ENCODE measurements at places on chromosomes 2 and 18.
A peak's percentile ranks its signal among the peaks of the same experiment; 100 is the strongest.

GRCh38 chr18:11035814-11036495, 113.4 kb downstream of the PIEZO2 start:
- no peak for DNase-seq

- no peak for DNase-seq
Observed at GRCh38 chr2:20143263-20143662, 81.7 kb downstream of the SDC1 start.

DNA sequence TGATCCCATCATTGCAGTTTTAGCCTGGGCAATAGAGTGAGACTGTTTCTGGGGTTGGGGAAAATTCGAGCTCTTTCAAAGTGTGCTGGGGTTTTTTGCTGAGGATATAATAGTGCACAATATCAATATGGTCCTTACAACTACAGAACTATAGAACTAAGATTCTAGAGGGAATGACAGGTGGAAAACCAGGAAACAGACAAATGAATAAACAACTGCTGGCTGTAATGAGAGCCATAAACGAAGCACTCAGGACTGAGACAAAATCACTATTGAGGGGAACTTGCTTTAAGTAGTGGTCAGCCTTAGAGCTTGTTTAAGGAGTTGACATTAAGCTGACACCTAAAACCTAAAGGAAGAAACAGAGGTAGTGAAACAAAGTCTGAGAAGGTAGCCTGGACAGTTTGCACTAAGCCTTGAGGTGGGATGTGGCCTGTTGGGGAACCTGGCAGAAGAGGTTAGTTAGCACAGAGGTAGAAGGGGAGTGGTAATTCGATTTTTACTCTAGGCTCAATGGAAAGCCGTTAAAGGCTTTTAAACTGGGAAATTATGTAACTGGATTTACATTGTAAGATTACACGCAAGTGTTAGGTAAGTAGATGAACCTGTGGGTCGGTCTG, 33.8 kb downstream of the LCLAT1 start:
- DNase-seq: no peak

DNA sequence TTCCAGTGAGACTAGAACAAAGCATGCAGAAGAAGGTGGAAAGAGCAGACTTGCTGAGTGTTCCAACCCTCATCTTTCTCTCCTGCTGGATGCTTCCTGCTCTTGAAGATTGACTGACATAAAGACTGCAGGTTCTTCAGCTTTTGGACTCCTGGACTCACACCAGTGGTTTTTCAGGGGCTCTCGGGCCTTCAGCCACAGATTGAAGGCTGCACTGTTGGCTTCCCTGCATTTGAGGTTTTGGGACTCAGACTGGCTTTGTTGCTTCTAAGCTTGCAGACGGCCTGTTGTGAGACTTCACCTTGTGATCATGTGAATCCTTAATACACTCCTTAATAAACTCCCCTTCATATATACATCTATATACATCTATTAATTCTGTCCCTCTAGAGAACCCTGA, 20.4 kb downstream of the VRK2 start:
- no peak for DNase-seq

GRCh38 chr18:35880788-35881455, 91.6 kb upstream of the RMP24 start:
- no peak for DNase-seq

DNA sequence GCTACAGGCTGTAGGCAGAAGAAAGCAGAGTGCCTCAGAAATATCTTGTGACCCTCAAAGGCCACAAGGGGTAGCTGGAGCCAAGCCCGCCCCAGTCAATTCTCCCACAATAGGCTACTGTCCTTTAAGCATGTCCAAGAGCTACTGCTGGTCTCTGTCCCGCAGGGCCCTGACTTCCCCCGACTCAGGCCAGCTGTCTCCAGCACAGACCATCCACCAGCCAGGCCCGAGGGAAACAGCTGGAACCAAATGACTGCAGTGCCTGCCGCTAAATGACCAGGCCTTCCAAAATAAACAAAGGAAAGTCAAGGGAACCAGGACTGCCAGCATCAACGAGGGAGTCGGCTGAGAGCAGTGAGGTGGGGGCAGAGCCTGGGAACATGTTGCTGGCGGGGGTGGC, 36.7 kb downstream of the MCFD2 start:
- no peak for DNase-seq

- DNase-seq: no peak
Observed at GRCh38 chr2:33577084-33577483, 22.0 kb downstream of the FAM98A start.

GRCh38 chr2:22880161-22880560, 504.8 kb upstream of the KLHL29 start:
- DNase-seq: no peak

- no peak for DNase-seq
Observed at GRCh38 chr18:68623342-68623741, 91.6 kb downstream of the TMX3 start.

GRCh38 chr18:49668574-49669275, 106.9 kb downstream of the LIPG start:
- DNase-seq: no peak

- DNase-seq: peak; percentile 6
Observed at GRCh38 chr2:176653479-176654443, 384.5 kb downstream of the MTX2 start.

- DNase-seq: no peak
Observed at GRCh38 chr2:42345986-42346385, 15.0 kb downstream of the COX7A2L start.

GRCh38 chr18:76273036-76273545, 222.0 kb downstream of the ZNF516 start:
- no peak for DNase-seq

DNA sequence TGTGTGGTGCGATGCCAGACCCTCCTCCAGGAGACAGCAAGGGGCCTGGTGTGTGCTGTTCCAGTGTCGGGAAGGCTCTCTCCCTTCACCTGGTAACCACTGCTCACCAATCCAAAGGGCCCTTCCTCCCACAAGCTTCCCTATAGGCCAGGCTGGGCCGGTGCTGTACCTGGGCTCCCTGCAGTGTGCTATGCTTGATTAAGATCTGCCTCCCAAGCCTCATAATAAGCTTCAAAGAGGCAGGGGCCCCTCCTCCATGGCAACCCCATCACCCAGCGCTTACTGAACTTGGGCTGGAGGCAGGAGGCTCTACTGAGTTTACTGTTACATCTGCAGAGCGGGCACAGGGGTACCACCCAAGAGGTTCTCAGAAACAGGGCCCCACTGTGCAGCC, 4.5 kb upstream of the MAL start:
- no peak for DNase-seq

DNA sequence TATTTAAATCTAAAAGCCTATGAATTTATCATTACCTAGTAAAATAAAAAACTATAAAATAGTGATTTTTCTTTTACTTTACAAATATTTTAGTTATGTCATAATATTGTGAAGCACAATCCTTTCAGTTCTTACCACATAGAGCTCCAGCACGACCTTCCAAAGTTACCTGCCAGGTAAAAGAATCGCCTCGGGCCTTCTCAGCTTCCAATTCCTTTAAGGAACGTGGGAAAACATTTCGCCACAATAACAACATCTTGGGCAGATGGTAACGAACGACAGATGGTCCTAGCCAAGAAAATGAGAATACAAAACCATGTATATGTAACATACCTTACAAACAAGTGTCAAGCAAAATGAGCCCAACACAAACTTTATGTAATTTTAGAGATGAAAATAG, 23.7 kb downstream of the HEATR5B start:
- DNase-seq: no peak

DNA sequence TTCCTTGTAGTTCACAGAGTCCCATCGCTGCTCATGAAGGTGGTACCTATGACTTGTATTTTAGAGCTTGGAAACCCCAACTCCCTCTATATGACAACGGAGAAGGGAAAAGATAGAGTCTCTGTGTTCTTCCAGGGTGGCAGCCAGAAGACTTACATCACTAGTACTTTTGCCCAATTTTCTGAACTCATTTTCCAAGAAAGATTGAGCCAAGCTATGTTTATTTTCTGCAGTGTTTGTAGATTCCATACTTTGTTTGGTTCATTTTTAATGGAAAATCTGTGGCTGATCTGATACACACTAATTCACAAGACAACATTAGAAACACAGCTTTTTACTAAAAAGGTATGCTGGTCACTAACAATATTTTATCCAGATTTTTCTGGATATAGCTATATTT, 60.2 kb upstream of the ATP5MC3 start:
- no peak for DNase-seq

- no peak for DNase-seq
Observed at GRCh38 chr2:133503323-133503722, 64.9 kb downstream of the NCKAP5 start.

DNA sequence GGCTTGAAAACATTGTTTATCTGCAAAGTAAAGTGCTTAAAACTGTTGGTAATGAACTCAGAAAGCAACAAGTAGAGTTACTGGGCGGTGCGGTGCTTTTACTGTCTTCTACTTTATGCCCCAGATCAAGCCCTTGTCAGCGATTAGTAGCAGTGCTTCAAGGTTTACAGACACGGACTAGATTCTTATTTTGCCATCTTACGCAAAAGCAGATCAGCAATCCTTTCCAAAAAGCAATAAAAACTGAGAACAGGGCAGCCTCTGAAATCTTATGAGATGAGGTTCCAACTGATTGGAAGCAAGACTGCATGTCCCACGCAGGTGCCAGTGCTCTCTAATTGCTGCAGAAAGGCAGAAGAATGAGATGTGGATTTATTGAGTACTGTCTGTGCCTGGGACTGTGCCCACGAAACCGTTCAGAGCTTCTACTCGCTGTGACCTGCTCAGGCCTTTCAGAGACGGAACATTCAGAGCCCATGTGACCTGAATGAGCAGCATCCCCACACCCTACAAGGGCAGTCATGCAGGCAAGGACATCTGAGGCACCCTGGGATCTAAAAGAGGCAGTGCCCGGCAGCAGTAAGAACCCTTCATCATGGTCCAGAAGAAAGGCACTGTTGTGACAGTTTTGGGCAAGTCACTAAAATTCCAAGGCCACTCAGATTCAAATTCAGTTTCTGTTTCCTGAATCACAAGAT, 15.7 kb downstream of the COL4A3 start:
- no peak for DNase-seq

- no peak for DNase-seq
Observed at GRCh38 chr2:181887045-181887444, 4.5 kb upstream of the ITPRID2 start.

DNA sequence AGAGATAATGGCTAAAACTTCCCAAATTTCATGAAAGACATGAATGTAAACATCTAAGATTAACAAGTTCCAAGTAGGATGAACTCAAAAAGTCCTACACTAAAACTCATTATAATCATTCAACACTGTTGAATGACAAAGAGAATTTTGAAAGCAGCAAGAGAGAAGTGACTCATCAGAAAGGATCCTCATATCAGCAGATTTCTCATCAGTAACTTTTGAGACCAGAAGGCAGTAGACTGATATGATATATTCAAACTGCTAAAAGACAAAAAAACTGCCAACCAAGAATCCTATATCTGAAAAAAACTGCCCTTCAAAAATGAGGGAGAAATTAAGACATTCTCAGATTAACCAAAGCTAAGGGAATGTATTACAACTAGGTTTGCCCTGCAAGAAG, 130.6 kb upstream of the OTX1 start:
- no peak for DNase-seq

GRCh38 chr2:148643421-148643820, 1.1 kb upstream of the EPC2 start:
- DNase-seq: no peak

GRCh38 chr2:190415794-190416775, 7.9 kb downstream of the MFSD6 start:
- no peak for DNase-seq

Data from stimulated activated CD4-positive, alpha-beta T cell treated with anti-CD3 and anti-CD28 coated beads, TNF-alpha, amount 100 ng/mL, for 48 hours (primary cell).